ENCODE measurements at places on chromosomes 3 and 15.

DNA sequence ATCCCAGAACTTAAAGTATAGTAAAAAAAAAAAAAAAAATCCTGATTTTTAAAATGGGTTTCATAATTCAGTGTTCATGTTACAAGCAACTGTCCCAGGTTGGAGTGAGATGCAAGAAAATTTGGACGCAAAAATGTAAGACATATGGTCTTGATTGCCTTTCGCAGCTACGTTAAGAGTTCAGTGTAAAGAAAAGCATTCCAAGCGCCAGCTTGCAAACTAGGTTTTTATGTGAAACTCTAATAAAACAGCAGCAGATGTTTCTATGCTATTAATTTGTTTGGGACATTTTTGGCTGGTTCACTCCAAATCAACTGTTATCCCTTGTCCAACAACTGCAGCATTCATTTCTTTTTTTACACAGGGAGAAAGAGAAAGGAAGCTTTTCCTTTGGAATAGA is 957.8 kb downstream of the ROBO1 start:
- DNase-seq = no peak

- no peak for DNase-seq
Observed at GRCh38 chr3:128073185-128073725, 21.0 kb downstream of the SEC61A1 start.

DNA sequence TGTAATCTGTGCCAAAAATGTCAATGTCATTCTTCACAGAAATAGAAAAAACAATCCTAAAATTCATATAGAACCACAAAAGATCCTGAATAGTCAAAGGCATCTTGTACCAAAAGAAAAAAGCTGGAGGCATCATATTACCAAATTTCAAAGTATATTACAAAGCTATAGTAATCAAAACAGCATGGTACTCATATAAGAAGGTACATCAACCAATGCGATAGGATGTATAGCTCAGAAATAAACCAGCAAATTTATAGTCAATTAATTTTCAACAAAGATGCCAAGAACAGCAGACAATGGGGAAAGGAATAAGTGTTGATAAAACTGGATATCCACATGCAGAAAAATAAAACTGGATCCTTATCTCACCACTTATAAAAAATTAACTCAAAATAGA is 150.5 kb upstream of the PRICKLE2 start:
- DNase-seq = no peak

- DNase-seq = no peak
Observed at GRCh38 chr3:152491922-152492321, 223.2 kb downstream of the MBNL1 start.

GRCh38 chr3:73523661-73524060 is 101.1 kb downstream of the PDZRN3 start:
- DNase-seq = no peak

GRCh38 chr3:77222701-77223100 is 182.8 kb downstream of the ROBO2 start:
- DNase-seq = no peak

DNA sequence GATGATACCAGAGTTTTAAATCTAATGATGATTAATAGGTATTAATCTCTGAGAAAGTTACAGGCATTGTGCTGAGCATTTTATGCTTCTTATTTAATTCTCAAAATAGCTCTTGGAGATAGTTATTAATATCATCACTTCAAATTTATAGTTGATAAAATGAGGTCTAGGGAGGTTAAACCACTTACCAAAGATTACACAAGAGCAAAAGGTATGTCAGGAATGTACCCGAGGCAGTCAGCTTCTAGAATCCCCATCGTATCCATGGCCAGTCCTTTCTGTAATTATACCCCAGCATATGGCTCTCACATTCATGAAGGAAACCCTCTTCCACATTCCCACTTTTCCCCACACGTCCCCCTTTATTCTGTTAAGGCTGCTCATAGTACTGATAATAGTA is 421.3 kb downstream of the PYDC2 start:
- DNase-seq = no peak

DNA sequence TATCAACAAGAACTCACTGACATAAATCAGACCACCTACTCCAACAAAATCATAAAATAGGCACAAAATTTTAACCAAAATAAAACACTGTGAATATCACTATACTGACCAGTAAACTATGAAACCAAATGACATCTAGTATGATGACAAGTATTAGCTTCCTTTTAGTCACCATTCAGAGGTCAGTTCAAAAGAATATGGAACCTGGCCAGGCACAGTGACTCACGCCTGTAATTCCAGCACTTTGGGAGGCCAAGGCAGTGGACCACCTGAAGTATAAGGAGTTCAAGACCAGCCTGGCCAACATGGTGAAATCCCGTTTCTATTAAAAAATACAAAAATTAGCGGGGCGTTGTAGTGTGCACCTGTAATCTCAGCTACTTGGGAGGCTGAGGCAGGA is 65.8 kb downstream of the SMARCC1 start:
- no peak for DNase-seq

- DNase-seq = no peak
Observed at GRCh38 chr15:76070921-76071635, 11.3 kb downstream of the TMEM266 start.

DNA sequence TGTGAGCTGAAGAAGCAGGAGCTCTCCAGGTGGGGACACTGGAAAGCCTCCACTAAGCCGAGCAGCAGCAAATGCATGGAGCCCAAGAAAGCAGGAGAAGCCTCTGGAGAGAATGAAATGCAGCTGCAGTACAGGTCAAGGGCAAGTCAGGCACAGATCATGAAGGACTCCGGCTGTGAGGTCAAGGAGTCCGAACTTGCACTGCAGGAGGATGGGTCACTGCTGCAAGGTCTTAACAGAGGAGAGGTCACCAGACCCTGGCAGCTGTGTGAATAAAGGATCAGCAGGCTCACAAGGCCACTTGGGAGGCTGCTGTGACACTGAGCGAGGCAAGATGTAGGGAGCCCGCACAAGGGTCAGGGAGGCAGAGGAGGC is 24.7 kb upstream of the SLC41A3 start:
- DNase-seq = no peak

- no peak for DNase-seq
Observed at GRCh38 chr3:149342413-149343380, 9.3 kb upstream of the TM4SF18 start.

DNA sequence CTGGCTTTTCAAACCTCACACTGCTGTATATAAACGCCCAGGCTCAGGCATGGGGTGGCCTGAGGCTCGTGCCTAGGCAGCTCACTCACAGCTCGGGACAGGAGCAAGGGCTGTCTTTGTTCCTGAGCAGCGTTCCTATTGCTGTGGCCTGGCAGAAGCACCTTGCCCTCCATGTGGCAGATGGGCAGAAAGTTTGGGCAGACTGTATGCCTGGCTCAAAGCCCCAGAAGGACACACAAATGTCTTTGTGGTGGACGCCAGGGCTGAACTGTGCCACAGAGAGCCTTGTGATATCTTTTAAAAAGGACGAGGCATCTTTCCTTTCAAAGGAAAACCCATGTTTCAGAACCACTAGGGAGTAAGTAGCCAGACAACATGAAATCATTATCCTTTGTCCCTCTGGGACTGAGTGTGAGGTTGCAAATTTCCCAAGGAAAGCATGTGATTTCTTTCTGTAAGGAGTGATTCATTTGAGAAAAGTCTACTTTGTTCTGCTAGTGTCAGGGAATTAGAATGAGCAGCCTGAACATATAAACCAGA is 29.3 kb upstream of the UBE2E1 start:
- no peak for DNase-seq

- DNase-seq = no peak
Observed at GRCh38 chr3:32641356-32641755, 43.6 kb upstream of the CNOT10 start.

DNA sequence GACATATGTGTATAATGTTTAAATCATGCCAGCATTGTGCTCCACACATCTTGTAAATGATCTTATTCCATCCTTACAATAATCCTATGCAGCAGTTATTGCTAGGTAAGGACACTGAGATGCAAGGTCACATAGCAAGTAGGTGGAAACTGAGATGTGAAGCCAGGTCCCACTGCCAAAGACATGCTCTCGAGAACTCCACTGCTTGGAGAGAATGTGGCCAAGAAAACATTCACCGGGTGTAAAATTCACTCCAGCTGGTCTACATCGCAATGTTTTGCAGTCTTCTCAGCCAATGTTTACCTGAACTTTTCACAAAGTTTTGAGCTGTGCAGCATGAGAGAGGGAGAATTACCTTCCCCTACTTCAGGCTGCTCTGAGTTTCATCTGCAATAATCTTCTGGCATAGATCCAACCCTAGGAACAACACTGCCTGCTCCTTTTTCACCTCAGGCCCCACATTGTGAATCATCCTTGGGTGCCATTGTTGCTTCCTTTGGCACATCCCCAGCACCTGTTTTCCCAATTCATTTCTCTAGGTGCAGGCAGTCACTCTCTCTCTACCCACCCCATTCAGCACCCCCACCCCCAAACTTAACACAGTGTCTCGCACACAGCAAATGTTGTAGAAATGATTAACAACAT is 53.5 kb upstream of the PRTG start:
- DNase-seq = no peak

DNA sequence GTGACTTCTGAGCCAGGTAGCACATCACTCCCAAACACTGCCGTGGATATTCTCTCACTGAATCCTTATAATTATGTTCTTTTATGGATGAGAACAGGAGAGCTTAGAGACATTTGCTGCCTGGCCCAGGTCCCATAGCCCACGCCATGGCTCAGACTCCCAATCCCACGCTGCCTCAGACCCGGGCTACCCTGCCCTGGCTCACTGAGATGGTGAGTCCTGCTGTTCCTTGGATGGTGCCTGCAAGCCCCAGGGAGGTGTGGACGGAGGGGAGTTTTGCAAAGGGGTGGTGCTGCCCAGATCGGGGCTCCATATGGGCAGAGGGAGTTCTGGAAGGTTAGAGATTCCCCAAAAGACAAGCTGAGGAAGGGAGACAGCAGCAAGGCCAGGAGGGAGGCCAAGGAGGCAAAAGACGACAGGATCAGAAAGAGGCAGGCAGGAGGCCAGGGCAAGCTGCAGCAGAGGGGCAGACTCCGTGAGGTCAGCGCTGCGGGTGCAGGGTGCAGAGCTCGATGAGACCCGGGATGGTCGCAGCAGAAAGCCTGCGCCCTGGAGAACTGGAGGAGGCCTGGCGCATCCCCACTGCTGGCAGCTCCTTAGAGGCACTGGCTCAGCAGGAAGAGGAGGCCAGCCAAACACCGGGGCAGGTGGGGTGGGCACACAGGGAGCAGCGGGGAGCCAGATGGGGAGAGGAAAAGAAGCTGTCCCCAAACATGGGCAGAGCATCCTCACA is 95.7 kb upstream of the ALDH1A3 start:
- no peak for DNase-seq

DNA sequence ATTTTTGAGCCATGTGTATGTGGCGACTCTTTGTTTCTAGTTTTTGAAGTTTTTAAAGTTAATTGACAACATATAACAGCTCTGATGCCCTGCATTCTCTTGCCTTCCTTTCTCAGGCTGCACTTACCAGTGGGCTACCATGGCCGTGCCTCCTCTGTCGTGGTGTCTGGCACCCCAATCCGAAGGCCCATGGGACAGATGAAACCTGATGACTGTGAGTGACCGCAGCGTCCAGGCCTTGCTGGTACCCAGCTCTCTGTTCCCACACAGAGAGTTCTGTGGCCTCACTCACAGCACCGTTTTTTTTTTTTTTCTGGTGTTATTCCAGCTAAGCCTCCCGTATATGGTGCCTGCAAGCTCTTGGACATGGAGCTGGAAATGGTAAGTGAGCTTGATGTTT is 15.1 kb downstream of the FAH start:
- no peak for DNase-seq

- no peak for DNase-seq
Observed at GRCh38 chr3:87088430-87088992, 97.6 kb upstream of the VGLL3 start.

DNA sequence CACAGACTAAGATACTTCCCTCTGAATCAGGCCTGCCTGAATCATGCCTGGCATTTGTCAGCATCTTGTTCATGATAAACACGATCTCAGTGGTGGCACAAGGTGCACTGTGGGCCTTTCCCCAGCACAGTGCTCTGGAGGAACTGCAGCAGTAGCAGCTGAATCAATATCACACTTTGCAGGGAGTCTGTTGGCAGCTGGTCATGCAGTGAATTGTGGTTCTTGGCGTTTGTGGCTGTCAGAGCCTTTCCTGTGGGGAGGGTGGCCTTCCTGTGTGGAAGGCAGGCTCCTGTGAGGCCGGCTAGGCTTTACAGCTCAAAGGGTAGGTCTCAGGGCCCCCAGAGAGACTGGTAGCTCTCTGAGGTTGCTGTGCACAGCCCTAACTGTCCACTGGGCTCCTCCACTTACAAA is 54.4 kb upstream of the TLE3 start:
- no peak for DNase-seq

DNA sequence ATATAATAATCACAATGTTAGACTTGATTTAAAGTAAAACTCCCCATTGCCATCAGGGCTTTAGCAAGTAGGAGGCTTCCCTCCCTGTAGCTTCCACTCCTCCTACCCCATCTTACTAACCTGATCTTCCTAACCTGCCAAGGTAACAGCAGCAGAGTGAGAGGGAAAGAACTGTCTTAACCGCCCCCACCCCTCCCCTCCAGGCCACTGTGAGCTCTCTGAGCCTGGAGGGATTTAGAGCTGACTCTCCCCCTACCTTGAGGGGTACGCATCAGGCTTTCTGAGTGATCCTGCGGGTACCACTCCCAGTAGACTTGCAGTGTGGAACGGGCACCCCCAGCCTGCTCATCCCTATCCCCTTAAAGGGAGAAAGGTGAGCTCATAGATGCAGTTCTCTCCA is 11.4 kb upstream of the PRSS50 start:
- DNase-seq = no peak

DNA sequence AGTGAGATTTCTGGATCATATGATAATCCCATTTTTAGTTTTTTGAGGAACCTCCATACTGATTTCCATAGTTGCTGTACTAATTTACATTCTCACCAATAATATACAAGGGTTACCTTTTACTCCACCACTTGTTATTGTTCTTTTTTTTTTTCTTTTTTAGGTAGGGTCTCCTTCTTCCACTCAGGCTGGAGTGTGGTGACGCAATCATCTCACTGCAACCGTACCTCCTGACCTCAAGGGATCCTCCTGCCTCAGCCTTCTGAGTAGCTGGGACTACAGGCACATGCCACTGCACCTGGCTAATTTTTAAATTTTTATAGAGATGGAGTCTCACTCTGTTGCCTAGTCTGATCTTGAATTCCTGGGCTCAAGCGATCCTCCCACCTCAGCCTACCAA is 24.4 kb upstream of the CNOT10 start:
- DNase-seq = no peak

DNA sequence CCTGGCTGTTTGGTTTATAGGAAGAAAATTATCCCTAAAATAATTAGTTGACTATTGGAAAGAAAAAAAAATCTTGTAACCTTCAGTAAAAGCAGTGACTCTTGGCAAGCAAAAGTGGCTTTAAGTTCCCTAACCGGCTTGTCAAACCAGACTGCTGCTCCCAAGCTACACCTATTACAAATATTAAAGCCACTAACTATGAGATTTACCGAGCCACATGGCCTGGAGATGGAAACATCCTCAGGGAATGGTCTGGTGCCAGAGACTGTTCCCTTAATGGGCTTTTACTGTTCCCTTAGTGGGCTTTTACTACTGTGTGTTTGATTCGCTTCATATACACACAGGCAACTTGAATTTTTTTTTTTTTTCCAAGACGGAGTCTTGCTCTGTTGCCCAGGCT is 35.9 kb upstream of the ZNF774 start:
- DNase-seq = no peak
